Retinal pigment epithelial cell (primary cell): ENCODE measurements at places on chromosomes 4 and X.

DNA sequence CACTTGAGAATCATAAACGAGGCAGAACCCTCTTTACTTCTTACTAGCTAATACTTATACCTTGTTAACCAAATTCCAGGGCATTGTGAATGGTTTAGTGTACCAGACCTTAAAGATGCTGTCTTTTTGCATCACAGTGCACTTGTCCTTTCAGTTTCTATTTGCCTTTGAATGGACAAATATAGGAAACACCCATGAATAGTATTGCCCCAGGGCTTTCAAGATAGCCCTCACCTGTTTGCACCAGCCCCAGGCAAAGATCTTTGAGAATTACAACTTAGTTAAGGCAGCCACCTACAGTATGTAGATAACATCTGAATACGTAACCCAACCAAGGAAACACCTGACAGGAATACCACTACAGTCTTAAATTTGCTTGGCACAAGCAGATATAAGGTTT is 60.8 kb upstream of the CT45A1 start:
- DNase-seq, result no peak

- no peak for DNase-seq
Observed at GRCh38 chrX:49919617-49920016, 2.8 kb upstream of the CLCN5 start.

- peak; percentile 28 for DNase-seq
Observed at GRCh38 chrX:38060331-38060878, 54.1 kb downstream of the SYTL5 start.

DNA sequence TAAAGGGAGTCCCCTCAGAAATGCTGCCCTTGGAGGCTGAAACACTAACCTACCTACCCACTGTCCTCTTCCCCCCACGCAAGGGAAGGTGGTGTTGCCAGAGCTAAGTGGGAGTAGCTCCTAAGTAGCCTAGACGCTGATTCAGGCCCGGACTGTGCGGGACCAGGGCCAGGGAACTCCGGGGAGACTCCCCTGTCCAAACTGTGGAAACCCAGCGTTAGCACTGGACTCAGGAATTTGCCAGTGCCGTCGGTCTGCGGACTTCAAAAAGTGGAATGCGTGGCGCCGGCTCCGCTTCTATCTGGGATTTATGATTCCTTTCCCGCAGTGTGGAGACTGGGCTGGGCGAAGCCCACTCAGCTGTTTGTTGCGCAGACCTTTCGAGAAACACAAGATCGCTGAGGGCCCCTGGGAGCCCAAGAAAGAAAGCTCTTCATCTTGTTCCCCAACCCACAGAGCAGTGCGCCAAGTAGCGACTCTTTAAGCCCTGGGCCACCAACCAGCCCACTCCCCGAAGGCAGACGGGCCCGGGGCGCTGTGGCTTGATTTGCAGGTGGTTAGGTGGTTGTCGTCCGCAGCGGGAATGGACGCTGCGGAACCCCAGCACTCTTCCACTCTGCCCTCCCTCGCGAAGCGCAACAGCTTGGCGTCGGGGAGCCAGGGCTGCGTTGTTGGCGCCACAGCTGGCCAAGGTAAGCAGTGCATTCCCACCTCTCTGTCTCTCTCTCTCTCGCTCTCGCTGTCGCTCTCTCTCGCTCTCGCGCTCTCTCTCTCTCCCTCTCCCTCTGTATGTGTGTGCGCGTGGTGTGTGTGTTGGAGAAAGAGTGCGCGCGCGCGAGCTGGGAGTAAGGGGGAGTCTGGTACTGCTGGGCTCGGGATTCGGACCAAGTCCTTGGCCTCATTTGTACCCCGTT is 2.0 kb downstream of the TMEM255A start:
- peak; percentile 54 for DNase-seq

- DNase-seq, result no peak
Observed at GRCh38 chrX:78517124-78517523, 142.0 kb downstream of the RTL3 start.

DNA sequence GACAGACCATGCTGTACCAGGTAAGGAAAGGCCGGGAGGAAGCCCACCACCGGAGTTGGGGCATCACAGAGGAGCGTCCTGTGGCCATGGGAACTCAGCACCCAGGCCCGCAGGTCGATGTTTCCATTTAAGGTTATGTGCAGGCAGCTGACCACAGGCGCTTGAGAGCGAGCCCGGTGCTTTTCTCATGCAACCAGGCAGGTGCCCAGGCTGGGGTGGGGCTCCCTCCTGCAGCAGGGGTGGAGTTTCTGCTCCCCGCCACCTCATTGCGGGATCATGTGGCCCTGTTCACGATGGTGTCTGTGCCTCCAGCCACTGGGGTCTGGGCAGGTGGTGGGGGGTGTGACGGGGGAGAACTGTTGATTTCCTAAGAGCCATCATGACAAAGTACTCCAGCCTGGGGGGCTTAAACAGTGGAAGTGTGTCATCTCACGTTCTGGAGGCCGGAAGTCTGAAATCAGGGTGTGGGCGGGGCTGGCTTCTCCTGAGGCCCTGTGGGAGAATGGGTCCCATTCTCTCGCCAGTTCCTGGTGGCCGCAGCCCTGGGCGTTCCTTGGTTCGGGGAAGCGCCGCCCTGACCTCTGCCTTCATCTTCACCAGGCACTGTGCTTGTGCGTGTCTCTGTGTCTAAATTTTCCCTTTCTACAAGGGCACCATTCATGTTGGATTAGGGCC is 60.9 kb downstream of the CPZ start:
- no peak for DNase-seq
